ENCODE measurements at places on chromosomes 3 and 15.

- no peak for DNase-seq
These were observed 296.0 kb downstream of the MEX3B start for GRCh38 chr15:81749716-81750375.

DNA sequence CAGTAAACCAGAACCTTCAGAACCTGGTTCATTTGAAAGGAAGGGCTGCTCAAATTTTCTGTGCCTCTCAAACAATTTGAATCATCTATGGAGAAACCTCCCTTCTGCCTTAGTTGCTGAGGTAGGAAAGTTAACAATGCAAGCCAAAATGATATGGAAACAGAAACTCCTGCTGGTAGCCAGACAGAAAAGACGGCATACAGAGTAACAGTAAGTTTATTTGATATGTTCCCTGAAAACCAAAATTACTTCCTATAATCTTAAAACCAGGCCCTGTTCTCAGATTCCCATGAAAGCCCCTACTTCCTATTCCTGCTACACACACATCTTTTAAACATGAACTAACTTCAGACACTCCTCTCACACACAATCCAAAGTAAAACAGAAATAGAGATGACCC, 86.2 kb downstream of the TBC1D5 start:
- DNase-seq = no peak

- DNase-seq = no peak
These were observed 43.1 kb downstream of the STARD5 start for GRCh38 chr15:81280696-81281455.

- no peak for DNase-seq
These were observed 88.7 kb downstream of the DMXL2 start for GRCh38 chr15:51533672-51534398.

DNA sequence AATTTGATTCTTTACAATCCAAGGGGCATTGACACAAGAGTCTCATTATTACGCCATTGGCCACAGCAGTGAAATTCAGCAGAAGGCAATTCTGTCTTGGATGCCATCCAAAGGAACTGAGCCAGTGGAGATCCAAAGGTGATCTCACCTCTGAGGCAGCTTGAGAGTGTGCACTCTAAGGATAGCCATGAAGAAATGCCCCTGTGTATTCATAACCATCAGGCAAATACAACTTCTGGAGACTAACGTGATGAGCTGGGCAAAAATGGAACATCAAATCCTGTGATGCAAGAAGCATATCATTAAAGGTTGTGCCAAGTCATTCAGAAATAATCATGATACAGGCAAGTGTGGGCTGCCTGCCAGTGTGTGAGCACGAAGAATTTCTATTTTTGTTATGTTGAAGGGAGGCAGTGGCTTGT, 41.4 kb downstream of the ROBO2 start:
- DNase-seq = no peak

- DNase-seq = no peak
These were observed 82.6 kb upstream of the PPIB start for GRCh38 chr15:64245405-64245804.

DNA sequence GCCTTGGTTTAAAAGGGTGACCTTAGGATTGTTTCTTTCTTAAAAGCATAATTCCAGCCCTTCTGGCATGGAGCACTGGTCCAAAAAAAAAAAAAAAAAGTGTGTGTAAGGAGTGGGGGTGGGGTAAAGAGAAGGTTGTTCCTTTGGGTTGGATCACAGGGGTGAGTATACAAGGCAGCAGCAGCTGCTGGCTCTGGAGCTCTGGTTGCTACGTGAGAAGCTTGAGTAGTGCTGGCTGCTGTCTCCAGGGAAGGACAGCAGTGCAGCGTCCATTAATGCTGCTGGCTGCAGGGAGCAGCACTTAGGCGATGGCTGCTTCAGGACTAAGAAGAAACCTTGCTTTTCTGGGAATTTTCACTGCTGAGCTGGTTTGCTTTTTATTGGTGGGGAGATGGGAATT, 2.3 kb downstream of the SETD5 start:
- DNase-seq = no peak

DNA sequence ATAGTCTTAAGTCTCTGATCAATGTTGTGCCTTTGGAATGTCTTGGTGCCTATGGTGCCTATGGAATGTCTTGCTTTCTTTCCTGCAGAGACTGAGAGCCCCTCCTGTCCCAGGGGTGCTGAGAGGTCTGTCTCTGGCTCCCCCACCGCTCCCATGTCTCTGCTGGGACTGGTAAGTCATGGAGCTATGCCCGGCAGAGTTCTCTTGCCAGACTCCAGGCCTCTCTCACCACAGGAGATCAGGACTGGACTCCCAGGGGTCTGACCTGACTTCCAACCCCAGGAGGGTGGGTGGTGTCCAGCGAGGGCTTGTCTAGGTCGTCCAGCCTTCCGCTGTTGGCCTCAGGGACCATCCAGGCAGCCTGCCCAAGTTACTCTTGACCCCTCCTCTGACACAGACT, 14.0 kb upstream of the CYP11A1 start:
- no peak for DNase-seq

DNA sequence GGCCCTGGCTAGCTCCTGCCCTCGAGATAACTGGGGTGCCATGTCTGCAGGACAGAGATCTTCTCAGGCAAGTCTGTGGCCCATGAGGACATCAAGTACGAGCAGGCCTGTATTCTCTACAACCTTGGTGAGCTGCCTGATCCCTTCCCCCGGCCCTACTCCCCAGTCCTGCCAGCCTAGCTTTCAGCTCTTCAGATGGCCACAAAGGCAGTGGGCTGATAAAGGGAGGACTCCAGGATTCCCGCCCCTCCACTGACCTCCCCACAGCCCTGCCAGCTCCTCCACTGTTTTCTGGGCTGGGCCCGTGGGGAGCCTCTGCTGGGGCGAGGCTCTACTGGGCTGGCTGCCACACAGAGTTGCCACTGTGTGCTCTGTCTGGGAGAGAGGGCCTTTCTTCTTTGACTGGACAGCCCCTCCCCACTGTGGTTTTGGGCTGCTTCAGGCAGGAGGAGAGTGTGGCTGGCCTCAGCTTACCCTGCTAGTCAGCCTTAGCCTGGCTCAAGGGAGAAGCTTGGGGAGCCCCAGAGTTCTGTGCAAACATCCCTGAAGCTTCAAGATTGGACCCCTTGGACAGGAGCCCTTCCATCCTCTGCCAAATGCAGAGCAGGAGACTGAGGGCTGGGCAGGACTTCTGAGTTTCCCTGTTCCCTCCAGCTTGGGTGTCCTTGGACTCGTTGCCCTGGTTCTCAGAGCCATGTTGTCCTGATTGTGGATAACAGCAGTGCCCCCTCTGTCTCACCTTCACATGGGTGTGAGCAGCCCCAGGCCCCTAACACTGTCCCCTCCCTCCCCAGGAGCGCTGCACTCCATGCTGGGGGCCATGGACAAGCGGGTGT, 24.4 kb downstream of the PTPN23 start:
- DNase-seq = no peak

DNA sequence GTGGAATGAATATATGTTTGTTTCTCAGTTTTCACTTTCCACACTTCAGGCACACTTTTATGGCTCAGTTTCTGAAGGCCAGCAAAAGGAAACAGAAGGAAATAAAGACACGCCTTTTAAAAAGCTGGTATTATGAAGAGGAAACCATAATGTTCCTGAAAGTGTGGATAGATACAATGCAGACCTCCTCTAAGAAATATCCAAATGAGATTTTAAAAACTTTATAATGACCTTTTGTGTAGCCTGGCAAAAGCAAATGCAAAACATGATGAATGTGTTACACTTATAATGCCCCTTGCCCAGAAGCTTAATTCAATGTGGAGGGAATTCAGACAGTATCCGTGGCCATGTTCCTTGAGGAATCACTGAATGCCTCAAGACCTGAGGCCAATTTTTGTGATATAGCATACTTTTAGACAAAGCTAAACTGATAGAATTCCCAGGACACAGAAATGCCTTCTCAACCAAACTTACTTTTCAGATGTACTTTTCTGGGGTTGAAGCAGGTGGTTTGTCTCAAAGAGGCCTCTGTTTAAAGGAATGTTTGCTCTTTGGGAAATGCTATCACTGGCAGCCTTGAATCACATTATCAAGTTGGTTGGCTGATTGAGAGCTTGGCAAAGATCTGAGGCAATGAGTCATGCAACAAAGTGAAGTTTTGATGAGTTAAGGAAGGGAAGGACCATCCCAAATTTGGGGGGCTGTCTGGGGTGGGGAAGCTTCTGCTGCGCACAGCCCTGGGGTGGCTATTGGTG, 77.1 kb upstream of the CACNA2D3 start:
- no peak for DNase-seq

- DNase-seq = no peak
These were observed 15.5 kb downstream of the WDR48 start for GRCh38 chr3:39067286-39067685.

DNA sequence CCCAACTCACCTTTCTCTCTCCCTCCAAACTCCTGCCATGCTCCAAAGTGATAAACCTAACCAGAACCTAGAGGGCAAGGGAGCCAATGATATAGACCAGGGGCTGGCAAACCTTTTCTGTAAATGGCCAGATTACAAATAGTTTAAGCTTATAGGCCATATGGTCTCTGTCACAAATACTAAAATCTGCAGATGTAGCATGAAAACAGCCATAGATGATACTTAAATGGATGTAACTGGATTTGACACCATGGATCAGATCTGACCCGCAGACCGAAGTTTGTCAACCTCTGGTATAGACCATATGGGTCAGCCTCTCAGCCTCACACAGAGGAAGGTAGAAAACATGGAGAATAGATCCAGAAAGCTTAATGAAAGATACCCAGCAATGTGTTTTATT, 165.2 kb upstream of the STT3B start:
- DNase-seq = no peak

DNA sequence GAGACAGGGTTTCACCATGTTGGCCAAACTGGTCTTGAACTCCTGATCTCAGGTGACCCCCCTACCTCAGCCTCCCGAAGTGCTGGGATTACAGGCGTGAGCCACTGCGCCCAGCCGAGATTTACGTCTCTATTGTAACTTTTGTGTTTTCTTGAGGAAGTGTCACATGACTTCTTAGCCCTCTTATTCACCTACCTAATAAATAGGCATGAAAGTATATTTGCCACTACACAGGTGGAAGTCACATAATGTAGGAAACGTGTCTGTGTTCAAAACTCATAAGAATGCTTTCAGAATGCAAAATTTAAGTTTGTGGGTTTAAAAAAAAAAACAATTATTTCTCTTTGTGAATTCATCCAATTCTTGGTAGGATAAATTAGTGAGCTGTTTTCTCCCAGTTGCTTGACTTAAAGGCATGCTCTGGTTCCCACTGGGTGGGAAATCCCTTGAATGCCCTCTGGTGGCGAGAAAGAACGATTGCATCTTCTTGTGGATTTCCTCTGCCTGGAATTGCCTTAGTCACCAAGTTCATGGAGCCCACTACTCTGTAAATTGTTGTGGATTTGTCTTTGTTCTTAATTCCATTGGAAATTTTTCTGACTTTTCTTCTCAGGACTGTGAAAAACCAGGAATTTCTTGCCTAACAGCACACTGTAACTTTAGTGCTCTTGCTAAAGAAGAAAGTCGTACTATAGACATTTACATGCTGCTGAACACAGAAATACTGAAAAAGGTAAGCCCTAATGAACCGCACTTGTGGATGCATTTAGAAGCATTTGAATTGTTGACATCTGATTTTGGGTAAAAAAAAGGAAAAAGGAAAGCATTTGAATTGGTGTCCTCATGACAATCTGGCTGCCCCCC, 82.2 kb upstream of the CTDSPL start:
- DNase-seq = no peak

DNA sequence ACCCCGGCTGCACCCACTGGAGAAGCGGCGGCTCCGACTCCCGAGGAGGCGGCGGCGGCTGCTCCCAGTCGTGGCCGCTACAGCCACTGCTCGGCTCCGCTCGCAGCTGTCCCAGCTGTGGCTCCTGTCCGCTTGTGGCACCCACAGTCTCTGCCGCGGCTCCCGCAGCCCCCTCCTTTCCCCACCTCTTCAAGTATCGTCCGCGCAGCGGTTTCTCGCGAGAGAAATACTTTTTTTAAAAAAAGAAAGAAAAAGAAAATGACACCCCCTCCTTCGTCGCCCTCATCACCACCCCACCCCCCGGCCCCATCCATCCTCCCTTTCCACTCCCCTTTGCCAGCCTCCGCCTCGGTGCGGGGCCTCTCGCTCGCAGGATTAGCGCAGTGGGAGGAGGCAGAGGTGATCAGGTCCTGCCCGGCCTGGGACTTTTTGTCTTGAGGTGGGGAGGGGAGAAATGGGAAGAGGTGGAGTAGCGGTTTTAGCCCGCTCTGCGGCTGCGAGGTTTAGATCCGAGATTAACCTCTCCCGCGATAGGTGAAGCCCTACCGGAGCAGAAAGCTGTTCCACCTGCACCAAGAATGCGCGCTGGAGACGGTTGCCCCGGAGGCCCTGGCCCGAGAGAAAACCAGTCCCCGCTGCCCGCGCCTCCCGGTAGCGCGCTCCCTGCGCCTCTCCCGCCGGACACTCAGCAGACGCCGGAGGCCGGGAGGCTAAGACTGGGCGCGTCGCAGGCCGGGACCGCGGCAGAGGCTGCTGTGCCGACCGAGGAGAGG, at the start of gene FBN1:
FBN1 (minus strand) TSS at position 152 of the 773 bp plus-strand sequence. CDS start 940 bp downstream, outside the sequence.
- DNase-seq = no peak

DNA sequence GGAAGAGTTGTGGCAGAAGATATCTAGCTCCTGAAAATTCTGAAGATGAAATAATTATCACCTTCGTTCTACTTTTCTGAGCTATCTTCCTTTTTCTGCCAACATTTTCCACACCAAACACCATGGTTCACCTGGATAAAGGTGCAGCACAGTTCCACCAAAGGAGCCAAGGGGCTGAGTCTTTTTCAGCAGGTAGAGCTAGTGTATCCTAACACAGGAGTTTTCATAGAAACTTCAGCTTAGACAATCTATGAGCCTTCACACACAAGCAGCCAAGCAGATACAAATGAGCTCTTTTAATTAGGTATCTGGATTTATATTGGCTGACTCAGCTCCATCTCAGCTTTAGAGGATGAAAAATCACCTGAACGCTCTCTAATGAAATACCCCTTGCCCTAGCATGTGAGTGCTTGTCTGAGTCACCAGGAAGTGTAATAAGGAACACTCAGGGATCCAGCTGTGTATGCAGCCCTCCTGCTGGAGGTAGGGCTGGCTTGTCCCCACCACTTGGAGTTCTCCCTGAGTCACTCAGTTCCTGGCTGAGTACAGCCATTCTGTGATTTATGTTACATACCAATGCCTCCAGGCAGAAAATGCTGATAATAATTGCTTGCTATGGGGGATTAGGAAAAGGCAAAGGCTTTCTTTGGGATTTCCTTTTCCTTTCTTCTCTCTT, 385.7 kb downstream of the LSAMP start:
- DNase-seq = no peak

DNA sequence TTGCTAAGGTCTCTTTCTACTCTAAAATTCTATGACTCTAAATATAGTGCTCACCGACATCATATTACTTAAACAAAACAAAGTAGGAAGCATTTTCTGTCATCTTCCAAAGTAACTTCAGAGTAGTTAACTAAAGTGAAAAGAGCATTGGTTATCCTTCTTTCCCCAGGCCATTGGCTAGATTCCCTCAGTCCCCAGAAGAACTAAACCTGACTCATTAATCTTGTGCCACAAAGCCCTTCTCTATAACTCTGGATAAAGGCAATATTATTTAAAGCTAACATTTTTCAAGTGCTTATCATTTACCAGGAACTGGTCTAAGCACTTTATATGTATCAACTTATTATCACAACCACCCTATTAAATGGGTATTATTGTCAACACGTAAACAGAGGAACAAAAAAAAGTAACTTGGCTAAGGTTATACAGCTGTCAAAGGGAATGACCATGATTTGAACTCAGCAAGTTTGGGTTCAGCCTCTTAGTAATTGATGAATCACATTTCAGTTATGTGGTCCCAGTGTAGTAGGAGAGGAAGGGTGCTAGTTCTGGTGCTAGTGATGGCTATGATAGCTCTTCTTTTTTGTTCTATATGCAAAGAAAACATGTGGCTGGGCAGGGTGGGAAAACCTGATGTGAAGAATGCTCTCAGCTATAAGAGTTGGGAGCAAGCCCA, 304.9 kb downstream of the FGF12 start:
- DNase-seq = no peak
